HFFc6 (cell line): ENCODE measurements at places on chromosomes 7 and 10. TPM values are rescaled to one million over a fixed set of nuclear protein-coding genes. Genes with fewer than 3 reads are reported as not detected.

NEBL gene
- total RNA-seq = not detected in 3 replicates

INHBA gene
- total RNA-seq = 19.7 and 34.5 TPM in 2 replicates

DNA sequence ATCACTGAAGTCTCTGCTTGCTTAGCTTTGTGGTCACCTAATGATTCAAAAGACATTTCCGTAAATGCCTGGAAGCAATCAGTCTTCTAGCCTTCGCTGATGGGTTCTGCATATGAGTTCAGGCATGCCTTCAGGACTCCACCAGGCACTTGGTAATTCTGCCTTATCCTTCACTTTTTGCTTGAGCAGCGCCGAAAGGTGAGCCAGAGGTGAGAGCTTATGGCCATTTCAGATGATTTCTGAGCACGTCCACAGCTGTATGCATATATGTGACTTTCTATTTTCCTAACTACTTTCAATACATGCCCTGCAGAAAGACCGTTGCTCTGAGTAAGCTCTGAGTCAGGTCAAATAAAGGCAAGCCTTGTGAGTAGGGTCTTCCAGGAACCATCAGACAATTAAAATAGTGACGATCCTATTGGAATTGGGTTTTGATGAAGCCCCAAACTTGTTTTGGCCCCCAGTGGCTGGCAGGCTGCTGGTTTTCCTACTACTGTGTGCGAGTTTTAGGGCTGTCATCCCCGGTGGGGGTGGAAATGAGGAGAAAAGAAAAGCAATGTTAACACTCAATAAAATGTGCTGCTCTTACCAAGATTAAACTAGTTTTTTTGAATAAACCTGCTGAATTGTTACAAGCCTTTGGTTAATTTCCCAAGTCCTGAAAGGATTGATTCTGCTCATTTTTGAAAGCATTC is 154.4 kb upstream of the AKR1E2 start:
- no peak for DNase-seq

DNA sequence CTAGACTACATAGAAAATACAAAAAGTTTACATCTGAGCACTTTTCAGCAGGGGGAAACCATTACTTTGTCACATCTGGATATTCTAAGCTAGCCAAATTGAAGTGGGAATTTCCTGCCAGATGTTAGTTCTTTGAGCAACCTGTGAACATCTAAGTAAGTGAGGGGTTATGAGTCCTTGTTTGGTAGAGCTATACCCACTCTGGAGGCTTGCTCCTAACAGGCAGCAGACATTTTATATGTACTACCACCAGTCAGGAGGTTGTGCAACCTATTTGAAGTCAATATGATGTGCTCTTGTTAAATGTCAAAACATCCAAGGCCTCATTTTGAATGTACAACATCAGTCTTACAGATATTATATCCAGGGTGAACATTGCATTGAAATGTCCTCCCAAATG is 143.3 kb upstream of the KAT6B start:
- DNase-seq = no peak

- DNase-seq = no peak
Observed at GRCh38 chr10:126425489-126426065, 37.3 kb upstream of the ADAM12 start.
